Hepatocyte (in vitro differentiated cells): ENCODE measurements at places on chromosomes 2 and 18. TPM values are rescaled to one million over a fixed set of nuclear protein-coding genes. Genes with fewer than 3 reads are reported as not detected.
A peak's percentile ranks its signal among the peaks of the same experiment; 100 is the strongest.

- DNase-seq, result no peak
Measured at GRCh38 chr2:217911283-217912097, 91.3 kb downstream of the TNS1 start.

- no peak for DNase-seq
Measured at GRCh38 chr2:207375207-207375875, 154.4 kb upstream of the CREB1 start.

DNA sequence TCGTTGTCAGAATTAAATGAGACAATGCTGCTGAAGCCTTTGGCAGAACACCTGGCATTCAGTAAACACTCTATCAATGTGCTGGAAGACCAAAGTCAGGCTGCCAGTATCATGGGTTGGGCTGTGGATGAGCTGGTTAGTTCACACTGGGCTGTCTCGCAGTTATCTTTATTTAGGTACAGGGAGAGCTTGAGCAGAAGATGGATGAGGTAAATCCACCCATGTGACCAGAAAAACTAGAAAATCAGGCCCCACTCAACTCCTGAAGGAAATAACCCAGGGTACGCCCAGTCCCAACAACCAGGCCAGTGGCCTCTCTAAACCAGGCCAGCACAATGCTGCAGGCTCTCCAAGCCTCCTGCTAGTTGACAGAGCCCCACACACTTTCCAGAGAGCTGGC is 330.3 kb downstream of the TNS1 start:
- DNase-seq, result peak; percentile 27

DNA sequence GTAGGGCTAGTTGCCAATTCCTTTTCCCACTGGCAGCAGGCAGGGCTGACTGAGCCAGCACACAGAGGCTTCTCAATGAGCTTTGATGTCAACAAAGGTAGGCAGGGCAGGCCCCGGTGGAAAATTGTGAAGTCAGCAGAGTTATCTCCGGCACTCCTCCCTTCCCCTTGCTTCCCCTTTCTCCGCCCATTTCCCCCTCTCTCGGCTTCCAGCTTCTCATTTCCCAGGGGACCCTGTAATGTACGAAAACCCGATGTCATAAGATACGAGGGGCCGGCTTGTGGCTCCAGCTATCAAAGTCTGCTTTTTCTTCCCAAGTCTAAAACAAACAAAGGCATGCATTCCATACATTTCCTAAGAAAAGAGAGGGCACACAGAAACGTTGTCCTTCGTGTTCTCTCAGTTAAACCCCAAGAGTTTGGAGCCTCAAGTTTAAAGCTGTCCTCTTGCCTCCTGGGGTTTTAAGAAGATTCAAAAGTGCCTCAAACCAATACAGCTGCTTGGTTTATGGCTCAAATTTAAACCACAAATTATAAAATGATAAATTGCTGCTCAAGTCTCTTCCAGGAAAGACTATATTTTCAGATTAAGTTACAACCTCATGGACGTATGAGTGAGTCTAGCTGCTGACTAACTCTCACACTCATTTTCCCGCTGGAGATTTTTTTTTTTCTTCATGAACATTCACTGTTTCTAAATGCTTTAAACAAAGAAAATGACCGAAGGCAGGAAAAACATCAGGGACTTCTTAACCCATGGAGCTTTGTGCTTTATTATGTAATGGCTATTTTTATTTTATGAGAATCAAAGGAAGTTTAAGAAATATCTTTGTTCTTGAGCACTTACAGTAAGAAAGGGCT is 27.2 kb upstream of the EML4 start:
- peak; percentile 90 for DNase-seq

GRCh38 chr2:218736531-218736930 is 25.9 kb downstream of the TTLL4 start:
- no peak for DNase-seq

DNA sequence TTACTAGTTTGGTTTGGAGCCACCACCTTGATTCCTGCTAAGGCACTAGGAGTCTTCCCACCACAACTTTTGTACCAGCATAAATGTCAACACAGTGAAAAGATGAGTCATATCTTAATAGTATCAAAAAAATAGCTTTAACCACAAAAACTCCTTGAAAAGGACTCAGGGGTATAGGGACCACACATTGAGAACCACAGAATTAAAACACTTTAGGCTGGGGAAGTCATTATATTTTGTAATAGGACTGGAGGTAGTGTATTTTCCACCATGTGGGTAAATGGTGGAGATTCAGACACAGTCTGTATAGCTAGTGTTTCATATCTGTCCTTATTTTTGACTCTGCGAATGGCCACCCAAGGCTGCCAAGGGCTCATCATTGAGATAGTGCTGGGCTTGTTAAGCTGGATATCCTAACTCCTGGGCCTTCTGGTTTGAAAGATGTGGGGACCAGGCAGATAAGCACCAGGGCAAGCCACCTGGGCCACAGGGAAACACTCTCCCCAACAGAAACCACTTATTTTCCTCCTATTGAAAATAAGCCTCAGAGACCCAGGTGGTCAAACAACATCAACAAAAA is 19.1 kb upstream of the FHL2 start:
- no peak for DNase-seq

- no peak for DNase-seq
Measured at GRCh38 chr2:108612153-108612513, 77.9 kb downstream of the LIMS1 start.

DNA sequence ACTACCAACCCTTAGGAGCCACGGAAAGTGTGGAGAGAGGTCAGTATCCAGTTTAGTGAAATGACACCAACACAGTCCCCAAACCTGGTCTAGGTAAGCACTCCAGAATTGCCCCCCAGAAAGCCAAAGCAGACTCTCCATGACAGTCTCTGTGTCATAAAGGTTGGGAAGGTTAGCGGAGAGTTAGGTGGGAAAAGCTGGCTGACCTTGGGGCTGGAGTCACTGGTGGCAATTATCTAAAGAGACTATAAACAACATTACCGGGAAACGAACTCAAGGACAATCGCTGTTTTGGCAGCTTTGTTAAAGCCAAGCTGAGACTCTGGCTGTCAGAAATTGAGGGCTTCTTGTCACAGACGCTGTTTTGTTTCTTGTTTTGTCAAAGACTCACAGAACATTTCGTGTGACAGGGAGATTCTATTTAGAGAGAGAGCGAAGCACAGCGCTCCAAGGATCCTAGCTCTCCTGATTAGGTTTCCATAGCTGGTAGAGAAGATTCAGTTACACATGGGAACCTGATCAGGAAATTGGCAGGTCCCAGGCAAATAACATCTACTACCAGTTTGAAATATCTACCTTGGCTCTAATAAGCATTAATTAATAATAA is 111.3 kb downstream of the LNPK start:
- no peak for DNase-seq

DNA sequence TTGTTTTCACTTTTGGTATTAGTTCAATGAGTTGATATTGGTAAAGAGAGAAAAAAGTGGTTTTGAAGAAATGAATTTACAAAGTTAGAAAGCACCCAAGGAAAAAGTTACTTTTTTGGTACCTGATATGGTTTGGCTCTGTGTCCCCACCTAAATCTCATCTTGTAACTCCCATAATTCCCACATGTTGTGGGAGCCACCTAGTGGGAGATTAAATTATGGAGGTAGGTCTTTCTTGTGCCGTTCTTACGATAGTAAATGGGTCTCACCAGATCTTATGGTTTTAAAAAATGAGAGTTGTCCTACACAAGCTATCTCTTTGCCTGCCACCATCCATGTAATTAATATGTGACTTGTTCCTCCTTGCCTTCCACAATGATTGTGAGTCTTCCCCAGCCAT is 965.6 kb upstream of the NRXN1 start:
- DNase-seq, result no peak

- DNase-seq, result no peak
Measured at GRCh38 chr2:3712424-3712823, 9.0 kb downstream of the DCDC2C start.

DNA sequence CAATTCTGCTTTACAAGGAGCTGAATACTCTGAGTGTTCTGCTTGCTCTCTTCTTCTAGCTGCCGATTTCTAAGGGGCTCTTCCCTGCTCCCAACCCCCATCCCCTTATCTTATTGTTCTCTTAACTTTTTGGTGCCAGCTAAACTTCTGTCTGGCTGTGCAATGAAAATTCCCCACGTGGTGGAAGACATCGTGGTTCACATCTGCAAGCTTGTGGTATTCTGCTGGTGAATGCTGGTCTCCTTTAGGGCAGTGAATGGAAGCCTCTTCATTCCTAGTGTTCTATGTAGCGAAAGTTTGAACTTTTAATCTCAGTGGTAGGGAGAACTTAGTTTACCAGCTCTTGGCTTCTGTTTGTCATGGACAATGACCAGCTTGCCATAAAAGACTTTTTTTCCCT is 406.0 kb upstream of the ZEB2 start:
- DNase-seq, result no peak

GRCh38 chr2:189669913-189670312 is 4.6 kb upstream of the ANKAR start:
- no peak for DNase-seq

DNA sequence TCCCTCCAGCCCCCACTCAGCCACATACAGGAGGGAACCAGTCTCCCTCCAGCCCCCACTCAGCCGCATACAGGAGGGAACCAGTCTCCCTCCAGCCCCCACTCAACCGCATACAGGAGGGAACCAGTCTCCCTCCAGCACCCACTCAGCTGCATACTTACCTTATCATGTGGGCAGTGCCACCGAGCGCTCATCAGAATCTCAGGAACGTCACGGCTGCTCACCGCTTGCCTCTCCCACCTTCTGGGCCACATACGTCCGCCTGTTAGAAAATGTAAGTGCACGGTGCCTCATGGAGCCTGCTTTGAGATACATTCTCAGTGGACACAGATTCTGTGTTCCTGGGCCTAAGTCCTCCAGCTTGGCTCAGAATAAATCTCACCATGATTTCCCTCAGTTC is 124.8 kb downstream of the PXDN start:
- DNase-seq, result no peak

GRCh38 chr2:38500283-38500634 is 102.5 kb downstream of the HNRNPLL start:
- DNase-seq, result no peak

- no peak for DNase-seq
Measured at GRCh38 chr2:190877436-190877835, 3.2 kb upstream of the GLS start.

GRCh38 chr2:201345625-201346213 is 11.4 kb downstream of the FLACC1 start:
- no peak for DNase-seq

DNA sequence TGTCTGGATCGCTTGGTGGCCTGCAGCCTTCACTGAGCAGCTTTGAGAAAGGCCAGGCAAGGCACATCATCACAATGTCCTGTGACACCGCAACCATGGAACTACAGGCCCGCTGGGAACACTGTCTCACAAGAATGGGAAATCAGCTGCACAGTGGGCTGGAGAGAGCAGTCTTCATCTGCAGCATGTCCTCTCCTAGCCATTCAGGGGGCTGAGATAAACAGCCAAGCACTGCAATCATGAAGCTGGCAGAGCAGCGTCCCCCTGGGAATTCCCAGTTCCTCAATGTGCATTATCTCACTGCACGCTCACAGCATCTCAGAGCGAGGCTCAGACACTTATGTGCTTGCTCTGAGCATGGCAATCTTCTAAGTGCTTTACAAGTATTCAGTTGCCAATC is 1.9 kb downstream of the CMPK2 start:
- no peak for DNase-seq

DNA sequence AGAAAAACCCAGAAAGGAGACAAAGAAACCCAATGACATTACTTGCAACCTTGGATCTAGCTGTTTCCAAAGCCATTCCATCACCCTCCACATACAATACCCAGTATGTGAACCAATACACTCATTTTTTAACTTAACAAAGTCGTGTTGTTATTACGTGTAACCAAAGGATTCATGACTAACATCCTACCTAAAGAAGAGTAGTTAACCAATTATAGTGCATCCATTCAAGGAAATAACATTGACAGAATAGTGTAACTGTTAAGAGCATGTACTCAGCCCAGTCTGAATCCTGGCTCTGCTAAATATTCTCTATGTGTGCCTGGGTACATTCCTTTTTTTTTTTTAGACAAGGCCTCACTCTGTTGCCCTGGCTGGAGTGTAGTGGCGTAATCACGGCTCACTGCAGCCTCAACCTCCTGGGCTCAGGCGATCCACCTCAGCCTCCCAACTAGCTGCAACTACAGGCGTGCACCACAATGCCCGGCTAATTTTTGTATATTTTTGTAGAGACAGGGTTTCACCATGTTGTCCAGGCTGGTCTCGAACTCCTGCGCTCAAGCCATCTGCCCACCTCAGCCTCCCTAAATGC is 9.9 kb downstream of the TLK1 start:
- DNase-seq, result no peak

- peak; percentile 79 for DNase-seq
Measured at GRCh38 chr2:171598713-171599319, 76.5 kb downstream of the CYBRD1 start.

GRCh38 chr2:204069804-204070203 is 133.2 kb downstream of the ICOS start:
- no peak for DNase-seq

DNA sequence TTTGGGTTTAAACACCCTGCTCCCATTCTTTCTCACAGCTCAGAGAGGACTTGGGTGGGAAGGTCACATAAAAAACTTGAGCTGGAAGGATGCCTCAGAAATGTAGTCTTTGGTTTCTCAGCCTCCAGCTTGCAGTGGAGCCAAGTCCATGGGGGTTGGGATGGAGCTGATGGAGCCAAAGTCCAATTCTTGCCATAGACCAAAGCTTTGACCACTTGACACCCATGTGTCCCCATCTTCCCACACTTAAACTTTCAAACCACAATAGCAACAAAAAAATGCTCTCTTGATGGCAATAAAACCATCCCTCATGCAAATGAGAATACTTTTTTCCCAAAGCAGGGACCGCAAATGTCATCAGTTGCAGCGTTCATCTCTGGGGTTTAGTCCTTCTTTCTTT is 14.7 kb upstream of the DAW1 start:
- no peak for DNase-seq

DNA sequence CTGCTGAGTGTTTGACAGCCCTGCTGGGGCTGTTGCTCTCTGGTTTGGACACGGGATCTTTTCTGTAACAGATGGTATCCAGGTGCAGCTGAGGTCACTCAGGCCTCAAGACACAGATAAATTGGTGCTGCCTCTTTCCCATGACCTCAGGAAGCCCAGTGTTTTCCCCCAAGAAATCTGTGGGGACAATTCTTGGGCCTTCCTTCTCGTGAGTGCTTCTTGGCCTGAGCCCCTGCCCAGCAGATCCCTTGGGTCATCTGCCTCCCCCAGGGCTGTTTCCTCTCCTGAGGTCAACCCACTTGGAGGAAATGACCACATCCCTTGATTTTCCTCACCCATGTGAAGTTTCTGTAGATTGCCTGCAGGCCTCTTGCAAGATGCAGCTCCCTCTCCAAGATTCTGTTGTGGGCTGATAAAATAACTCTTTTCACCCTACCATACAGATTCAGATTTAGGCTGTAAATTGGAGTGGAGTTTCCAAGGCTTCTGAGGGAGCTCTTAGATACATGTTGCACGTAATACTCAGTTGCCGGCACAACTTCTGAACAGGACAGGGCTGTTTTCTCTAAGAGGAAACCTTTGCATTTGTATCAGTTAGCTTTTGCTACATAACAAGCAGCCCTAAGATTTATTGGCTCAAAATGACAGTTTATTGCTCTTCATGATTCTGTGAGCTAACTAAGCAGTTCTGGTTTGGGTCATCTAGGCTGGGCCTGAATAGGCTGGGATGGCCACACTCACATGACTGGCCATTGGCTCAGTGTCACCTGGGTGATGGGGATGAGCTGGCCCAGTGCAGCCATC is 13.1 kb downstream of the ZAP70 start:
- DNase-seq, result no peak

The ARHGAP25 gene
- total RNA-seq, result 0.47 TPM in 1 of 2 replicates, not detected in the other

The SPEG gene
- 21.1 and 21.6 TPM in 2 replicates for total RNA-seq

The HTRA2 gene
- 31.2 and 32.4 TPM in 2 replicates for total RNA-seq

The EML6 gene
- total RNA-seq, result 2.2 and 4.0 TPM in 2 replicates

The LYG1 gene
- total RNA-seq, result 0.16 and 0.93 TPM in 2 replicates

The ST6GAL2 gene
- total RNA-seq, result 5.9 and 14.4 TPM in 2 replicates

The CPLX4 gene
- not detected in 2 replicates for total RNA-seq

The SETBP1 gene
- total RNA-seq, result 20.1 and 21.1 TPM in 2 replicates

The NEURL3 gene
- total RNA-seq, result 6.2 and 8.1 TPM in 2 replicates

The FOXD4L1 gene
- total RNA-seq, result 0.12 and 0.20 TPM in 2 replicates
